ENCODE measurements at places on chromosomes 16 and 17.

GRCh38 chr16:15425861-15426260 lies 8.5 kb upstream of the BMERB1 start:
- DNase-seq: no peak

GRCh38 chr17:58315750-58316149 lies 12.8 kb downstream of the TSPOAP1 start:
- no peak for DNase-seq

DNA sequence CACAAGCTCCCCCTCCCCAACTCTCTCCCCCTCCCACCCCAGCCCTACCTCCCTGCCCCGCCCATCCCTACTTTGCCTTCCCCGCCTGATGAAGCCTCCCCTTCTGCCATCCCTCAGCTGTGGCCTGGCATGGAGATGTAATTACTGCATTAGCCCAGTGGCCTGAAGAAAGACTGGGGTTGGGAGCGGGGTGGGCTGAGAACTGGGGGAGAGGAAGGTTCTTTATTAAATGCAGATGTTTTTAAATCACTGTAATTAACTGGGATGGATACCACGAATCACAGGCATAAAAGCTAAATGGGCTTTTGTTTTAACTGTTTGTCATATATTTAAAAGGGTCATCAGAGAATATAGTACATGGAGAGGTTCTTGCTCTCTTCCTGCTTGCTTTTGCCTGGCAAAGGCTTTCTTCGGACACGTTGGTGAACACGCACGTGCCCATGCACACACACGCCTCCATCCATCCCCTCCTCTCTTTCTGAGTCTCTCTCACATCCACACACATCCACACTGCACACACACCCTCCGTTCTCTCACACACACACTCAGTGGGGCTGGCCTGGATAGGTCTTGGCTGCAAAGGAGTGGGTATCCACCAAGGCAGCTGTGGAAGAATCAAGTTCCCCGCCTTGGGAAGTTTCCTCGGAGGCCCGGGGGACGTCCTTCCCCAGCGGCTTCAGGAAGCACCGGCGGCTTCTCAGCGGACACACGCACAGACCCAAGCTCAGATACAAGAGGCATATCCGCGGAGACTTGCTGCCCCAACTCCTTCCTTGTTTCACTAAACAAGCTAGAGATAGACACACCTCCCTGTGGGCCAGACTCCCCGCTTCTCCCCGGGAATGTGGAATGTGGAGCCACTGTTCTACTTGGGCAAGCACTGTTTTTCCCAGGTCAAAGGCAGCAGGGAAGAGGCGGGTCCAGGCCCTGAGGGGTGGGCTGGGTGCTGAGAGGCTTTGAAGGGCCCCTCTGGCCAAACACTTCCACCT lies 27.4 kb upstream of the TNRC6C start:
- no peak for DNase-seq

DNA sequence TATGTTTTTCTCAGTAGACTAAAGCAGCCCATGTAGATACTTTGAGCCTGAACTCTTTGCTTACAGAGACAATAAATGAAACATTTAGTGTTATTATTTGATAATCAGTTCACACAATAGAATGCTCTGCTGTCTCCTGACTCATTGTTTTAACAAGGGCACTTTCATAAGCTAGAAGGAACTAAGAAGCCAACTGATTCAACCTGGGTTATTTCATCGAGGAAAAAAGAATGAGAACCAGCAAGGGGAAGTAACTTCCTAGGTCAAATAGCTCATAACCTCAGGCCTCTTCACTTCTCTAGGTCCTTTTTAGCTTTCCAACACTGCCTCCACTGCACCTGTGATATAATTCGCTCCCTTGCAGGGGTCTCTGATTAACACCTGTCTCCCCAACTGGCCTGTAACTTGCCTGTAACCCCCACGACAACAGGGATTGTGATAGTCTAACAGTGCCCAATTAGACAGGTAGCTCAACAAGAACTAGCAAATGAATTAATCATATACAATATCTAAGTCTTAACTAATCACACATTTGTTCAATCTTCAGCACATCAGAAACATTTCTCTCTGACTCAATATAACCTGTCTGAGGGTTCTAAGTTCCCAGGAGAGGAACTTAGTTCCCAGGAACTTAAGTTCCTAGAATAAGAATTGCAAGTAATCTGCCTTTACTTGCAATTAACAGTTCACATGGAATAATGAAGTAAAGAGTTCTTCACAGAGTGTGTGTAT lies 34.8 kb downstream of the RFFL start:
- no peak for DNase-seq

- DNase-seq: no peak
Observed at GRCh38 chr16:64225696-64226095, 896.2 kb downstream of the CDH11 start.

DNA sequence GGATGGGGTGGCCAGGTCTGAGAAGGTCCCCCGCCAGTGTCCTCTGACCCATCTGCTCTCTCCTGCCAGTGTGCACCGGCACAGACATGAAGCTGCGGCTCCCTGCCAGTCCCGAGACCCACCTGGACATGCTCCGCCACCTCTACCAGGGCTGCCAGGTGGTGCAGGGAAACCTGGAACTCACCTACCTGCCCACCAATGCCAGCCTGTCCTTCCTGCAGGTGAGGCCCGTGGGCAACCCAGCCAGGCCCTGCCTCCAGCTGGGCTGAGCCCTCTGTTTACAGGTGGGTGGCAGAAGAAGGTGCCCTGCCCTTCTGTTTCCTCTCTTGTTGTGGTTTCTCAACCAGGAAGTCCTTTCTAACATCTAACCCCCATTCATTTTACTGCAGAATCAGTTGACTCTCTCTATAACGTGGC lies 7.1 kb downstream of the ERBB2 start:
- DNase-seq: no peak
